Foreskin keratinocyte (primary cell): ENCODE measurements at places on chromosomes 3 and 15. TPM values are rescaled to one million over a fixed set of nuclear protein-coding genes. Genes with fewer than 3 reads are reported as not detected.

GRCh38 chr3:86333636-86334035 lies 657.3 kb downstream of the VGLL3 start:
- no peak for DNase-seq

The GOLGA8K gene
- not detected in 2 replicates for polyA plus RNA-seq

GRCh38 chr3:24396338-24396737 lies 98.3 kb downstream of the THRB start:
- no peak for DNase-seq

GRCh38 chr15:68984586-68984985 lies 29.9 kb upstream of the NOX5 start:
- no peak for DNase-seq

The C3orf38 gene
- 9.3 and 11.1 TPM in 2 replicates for polyA plus RNA-seq

- no peak for DNase-seq
These were observed 109.9 kb upstream of the SYNPR start for GRCh38 chr3:63168179-63168578.

The THPO gene
- not detected in 2 replicates for polyA plus RNA-seq

- DNase-seq = peak; percentile 12
These were observed 43.9 kb upstream of the BHLHE40 start for GRCh38 chr3:4935347-4935746.
